ENCODE measurements at places on chromosomes 4 and X.
A peak's percentile ranks its signal among the peaks of the same experiment; 100 is the strongest.

- peak; percentile 99 for DNase-seq
Measured at GRCh38 chr4:73069338-73070073, at the start of gene COX18. TSS of gene COX18 (minus strand) at chr4:73069716. CDS start at chr4:73069649, 67 bp downstream.

DNA sequence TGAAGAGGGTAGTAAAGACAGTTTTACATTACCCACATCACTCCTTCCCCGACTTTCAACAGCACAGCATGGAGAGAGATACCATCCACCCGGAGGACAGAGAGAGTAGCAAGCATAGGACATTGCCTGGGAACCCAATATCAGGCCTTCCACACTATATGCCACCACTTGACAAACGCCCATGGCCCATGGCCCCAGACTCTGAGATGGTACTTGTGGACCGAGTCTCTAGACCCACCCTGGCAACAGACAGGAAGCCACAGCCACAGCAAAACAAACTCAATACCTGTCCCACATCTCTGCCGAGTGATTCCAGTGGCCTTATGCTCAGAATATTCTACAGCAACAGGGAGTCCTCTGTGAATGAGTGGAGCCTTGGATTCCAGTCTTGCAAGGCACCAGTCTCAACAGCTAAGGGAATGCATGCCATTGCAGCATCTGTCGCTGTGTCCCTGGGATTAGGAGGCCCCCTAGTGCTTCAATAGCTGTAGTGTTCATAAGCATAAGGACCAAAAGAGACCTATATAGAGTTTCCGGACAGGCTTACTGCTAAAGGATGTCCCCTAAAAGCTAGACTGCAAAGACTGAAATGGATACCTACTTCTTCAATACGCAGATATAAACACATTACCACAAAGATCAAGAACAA lies 14.7 kb upstream of the CT55 start:
- DNase-seq: no peak

DNA sequence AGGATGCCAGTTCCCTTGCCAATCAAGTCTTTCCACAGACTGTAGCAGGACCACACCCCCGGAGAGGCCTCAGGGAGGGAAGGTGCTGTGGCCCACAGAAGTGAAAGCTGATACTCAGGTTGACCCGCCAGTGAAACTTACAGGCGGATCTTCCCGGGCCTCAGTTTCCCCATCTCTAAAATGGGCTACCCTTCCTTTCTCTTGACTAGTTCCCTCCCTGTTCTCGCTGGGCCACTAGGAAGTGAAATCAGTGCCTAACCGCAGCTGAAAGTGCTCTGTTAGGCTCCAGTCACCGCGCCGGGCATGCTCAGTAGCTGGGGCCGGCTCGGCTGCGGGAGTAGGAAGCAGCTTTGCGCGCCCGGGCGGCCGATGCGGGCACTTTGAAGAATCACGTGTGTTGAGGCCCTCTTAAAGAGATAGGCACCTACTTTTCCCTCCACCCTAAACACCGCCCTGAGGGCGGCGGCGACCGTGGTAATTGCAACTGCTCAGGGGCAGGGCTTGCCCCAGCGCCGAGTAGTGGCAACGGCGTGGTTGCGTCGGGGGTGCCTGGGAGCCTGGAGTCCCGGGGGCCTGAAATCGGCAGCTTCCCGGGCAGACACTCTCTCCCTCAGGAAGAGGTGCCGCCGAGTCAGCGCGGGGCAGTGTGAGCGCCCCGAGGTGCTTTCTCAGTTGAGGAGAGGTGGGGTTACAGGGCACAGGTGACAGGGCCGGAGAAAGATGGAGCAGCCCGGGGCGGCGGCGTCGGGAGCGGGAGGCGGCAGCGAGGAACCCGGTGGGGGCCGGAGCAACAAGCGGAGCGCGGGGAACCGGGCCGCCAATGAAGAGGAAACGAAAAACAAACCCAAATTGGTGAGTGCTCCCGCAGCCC lies at the start of gene DIAPH2:
Gene DIAPH2, plus strand, starts transcription at position 504 of the 871 bp plus-strand sequence.
- peak; percentile 91 for DNase-seq

DNA sequence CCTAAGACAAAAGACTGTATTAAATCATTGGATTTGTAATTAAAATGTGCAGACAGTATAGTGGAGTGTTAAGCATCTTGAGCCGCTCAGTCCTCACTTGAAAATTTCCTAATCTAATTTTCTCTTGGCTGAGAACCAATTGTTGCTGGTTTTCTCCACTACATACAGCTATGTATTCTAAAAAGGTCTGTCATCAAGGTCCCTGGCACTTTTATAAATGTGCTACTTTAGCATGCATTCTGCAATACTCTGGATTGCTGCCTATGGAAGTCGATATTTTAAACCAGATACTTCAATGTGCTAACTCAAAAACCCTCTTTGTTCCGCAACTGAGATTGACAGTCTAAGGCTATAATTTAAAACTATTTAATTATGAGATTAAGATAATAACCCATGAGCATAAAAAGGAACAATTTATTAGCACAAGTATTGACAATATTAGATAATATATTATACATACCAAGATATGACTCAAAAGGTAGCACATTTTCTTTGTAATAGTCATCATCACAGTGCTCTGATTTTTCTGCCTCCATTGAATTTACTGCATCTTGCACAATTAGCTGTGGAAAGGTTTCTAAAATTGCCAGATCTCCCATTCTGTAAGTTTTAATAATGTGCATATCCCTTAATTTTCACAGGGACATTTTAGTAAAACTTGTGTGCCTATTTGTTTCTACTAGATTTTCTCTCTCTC lies 815.1 kb downstream of the ADGRL3 start:
- DNase-seq: no peak

- no peak for DNase-seq
Measured at GRCh38 chrX:103373581-103373980, 2.8 kb upstream of the BEX3 start.

- no peak for DNase-seq
Measured at GRCh38 chr4:15197005-15197404, 194.7 kb downstream of the CPEB2 start.

- DNase-seq: no peak
Measured at GRCh38 chr4:41236032-41236431, 20.7 kb upstream of the UCHL1 start.

DNA sequence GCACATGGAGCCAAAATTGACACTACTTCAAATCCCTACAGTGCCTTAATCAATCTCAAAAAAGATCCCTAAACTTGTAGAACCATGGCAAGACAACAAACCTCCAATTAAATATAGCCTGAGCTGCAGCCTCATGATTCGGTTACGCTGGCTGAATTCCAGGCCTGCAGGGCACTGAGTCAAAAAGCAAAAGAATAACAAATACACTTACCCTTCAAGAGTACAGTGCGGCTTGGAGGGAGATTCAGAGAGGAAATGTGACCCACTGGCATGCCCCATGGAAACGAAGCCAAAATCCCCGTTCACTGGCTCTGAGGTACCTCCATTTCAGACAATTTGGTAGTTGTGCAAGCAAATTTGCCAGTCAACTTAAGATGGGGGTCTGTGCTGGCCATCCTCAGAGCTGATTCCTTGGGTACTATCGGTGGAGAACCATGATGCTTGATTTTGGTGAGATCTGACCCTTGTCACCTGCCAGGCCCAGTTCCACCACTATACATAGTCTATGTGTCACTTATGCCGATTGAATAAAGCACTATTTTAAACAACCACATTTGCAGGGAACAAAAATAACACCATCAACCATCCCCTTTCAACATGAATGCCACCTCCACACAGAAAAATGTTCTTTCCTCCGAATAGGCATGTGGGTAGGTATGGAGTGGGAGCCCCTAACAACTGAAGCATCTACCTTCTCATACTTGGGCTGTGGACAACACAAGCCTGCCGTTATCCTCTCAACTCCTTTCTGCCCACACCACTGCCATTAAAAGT lies 2.1 kb downstream of the C4orf54 start:
- no peak for DNase-seq

DNA sequence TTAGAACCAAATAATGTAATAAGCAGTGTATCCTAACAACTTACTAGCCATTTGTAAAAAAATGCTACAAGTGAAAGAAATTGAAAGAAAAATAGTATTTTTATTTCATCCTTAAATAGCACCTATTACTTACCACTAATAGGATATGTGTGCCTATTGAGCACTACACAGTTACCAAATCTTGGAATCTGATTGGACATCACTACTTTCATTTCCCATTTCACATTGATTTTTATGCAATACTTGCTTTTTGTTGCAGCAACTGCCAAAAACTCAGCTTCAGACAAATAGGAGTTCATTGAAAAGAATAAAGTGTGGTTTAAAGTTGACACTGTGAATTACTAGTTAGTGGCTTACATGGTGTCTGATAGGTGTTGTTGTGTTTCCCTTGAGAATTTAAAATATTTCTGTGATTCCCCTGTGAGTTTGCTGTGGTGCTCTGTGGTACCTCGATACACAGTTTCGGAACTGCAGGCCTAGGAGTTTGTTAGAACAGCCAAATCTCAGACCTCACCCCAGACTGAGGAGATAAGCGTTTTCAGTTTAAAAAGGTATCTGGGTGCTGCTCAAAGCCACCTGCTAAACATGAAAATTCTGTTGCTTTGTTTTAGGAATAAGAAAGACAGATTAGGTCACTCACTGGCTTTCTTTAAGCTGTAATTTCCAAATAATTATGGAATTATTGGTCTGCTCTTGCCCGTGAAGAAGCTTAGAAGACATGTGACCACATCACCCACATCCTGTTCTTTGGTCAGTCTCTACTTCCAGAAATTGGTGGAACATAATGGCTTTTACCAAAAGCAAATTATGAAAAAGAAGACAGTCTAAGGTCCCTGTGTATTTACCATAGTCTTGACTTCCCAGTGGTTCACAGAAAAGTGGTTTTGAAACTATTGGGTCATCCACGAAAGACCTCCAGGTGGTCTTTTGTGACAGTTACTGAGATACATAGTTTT lies 97.8 kb downstream of the SYTL5 start:
- no peak for DNase-seq

- no peak for DNase-seq
Measured at GRCh38 chr4:68951078-68951805, at the start of gene UGT2A3. TSS of gene UGT2A3 (minus strand) at chr4:68951804. CDS start at chr4:68951760, 44 bp downstream.

DNA sequence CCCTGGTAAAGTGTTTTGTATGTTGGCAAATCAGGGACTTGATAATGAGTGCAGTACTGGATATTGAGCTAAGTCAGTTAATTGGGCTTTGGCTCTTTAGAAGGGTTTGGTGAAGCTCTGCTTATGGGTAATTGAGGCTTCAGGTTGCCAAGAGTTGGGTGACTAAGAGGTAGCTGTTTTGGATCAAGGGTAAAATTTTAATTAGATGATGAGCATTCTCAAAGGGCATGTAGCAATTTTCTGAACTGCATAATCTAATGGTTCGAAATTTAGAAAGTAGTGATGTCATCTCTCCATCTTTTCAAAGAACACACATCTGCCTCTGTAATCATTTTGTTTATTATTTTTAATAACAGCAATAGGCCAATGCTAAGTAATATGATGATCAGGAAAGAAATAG lies 5.5 kb upstream of the TRIM2 start:
- no peak for DNase-seq

DNA sequence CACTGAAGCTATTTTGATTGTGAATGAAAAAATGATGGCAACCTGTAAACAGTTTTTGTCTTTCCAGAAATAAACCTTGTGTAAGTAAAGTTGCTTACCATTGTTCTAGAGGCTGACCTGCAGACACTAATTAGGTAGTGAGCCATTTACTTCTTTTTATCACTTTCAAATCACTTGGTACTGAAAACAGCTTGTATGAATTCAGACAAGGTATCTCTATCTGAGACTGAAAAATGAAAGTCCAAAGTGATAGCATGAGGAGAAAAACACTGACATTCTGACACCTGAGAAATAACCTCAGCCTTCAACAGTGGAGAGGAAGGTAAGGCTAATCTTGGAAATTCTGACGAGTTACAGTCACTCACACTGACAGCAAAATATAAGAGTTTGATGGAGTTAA lies 238.8 kb downstream of the GPC3 start:
- DNase-seq: no peak

- DNase-seq: no peak
Measured at GRCh38 chr4:40321574-40322275, 13.4 kb upstream of the CHRNA9 start.

DNA sequence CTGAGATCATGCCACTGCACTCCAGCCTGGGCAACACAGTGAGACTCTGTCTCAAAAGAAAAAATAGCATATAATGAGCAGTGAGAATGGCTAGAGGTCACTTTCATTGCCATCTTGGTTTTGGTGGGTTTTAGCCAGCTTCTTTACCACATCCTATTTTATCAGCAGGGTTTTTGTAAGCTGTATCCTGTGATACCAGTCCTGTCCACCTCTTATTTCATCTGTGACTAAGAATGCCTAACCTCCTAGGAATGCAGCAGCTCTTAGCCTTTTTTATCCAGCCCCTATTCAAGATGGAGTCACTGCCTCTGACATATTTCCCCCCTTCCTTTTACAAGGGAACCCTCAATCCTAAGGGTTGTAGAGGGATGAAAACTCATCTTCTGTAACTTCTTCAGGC lies 26.1 kb upstream of the IGFBP7 start:
- no peak for DNase-seq

GRCh38 chr4:184593461-184593860 lies 55.8 kb downstream of the CASP3 start:
- no peak for DNase-seq

DNA sequence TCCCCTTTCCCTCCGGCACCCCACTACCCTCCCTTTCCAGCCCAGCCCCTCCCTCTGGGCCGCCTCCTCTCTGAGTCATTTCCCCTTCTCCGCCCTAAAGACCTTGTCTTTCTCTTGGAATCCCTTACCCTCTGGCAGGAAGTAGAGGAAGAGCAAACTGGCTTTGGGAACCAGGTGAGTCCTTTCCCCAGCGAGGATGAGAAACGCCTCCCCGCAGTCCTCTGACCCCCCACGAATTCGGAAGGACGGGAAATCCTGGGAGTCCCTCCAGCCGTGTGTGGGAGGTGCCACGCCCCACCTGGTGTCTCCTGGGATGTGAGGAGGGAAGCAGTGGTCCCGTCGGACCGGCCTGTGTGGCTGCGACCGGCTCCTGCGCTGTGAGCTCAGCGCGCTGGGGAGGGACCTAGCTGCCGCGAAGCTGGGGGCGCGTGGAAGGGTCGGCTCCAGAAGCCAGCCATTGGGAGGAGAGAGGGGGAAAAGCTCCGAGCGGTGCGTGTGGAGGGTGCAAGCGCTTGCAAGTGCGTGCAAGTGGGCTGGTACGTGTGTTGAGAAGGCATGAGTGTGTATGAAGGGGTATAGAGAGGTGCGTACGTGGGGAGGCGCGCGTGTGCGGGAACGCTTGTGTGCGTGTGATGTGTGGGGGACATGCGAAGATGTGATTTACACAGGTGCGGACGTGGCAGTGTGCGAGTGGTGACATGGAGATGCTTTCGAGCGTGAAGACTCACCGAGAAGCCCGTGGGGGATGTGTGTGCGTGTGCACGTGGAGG lies 46.3 kb downstream of the TEX13B start:
- no peak for DNase-seq

DNA sequence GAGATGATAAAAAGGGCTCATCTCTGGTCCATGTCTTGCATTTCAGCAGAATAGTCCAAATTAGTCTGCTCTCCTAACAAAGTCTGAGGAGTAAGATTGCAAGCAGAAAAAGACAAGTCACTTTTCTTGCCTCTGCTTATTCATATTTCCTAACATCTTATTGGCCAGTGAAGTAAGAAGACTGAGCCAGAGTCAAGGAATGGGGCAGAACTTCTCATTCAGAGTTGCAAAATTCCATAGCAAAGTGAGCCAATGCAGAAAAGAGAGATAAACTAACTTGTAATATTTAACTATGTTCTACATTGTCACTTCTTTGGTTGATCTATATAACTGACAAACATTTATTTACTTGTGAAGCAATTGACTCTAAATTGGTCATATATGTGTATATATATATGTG lies 2304.0 kb downstream of the ARAP2 start:
- no peak for DNase-seq

- no peak for DNase-seq
Measured at GRCh38 chrX:123871309-123871708, 11.5 kb downstream of the XIAP start.
